Breast epithelium (tissue), 4 donors: ENCODE measurements at places on chromosomes 7 and 10. TPM values are rescaled to one million over a fixed set of nuclear protein-coding genes. Genes with fewer than 3 reads are reported as not detected.

The CYP26C1 gene
- not detected for total RNA-seq

- no peak overlapping the region for H3K27ac ChIP-seq
- H3K4me1 ChIP-seq, result no peaks in the 10 kb centered on the region
- H3K36me3 ChIP-seq, result no peaks in the 10 kb centered on the region
- no peak overlapping the region for H3K4me3 ChIP-seq
- H3K27me3 ChIP-seq, result no peaks in the 10 kb centered on the region
Observed at GRCh38 chr7:38168890-38169570, 9.0 kb upstream of the STARD3NL start.

The CAMK1D gene
- 5.2 TPM for total RNA-seq

The HMX3 gene
- total RNA-seq, result not detected

- H3K27me3 ChIP-seq, result no peaks in the 10 kb centered on the region
- H3K27ac ChIP-seq, result no peak overlapping the region
- H3K4me1 ChIP-seq, result no peaks in the 10 kb centered on the region
- no peak for DNase-seq
- no peaks in the 10 kb centered on the region for H3K36me3 ChIP-seq
Observed at GRCh38 chr10:116417821-116418220, 9.8 kb upstream of the PNLIPRP3 start.

- DNase-seq, result no peak
- no peaks in the 10 kb centered on the region for H3K4me1 ChIP-seq
- no peak overlapping the region for H3K27ac ChIP-seq
- H3K4me3 ChIP-seq, result no peak overlapping the region
Observed at GRCh38 chr7:135791543-135792362, 43.1 kb upstream of the FAM180A start.

- peaks cover 9% of the 10 kb centered on the region for H3K27me3 ChIP-seq
- H3K27ac ChIP-seq, result no peak overlapping the region
- no peaks in the 10 kb centered on the region for H3K36me3 ChIP-seq
- H3K4me1 ChIP-seq, result peaks cover 10% of the 10 kb centered on the region
- no peak overlapping the region for H3K4me3 ChIP-seq
- no peak for DNase-seq
Observed at GRCh38 chr10:132461103-132461682, 64.2 kb downstream of the PWWP2B start.

The SOSTDC1 gene
- total RNA-seq, result 11.6 TPM

DNA sequence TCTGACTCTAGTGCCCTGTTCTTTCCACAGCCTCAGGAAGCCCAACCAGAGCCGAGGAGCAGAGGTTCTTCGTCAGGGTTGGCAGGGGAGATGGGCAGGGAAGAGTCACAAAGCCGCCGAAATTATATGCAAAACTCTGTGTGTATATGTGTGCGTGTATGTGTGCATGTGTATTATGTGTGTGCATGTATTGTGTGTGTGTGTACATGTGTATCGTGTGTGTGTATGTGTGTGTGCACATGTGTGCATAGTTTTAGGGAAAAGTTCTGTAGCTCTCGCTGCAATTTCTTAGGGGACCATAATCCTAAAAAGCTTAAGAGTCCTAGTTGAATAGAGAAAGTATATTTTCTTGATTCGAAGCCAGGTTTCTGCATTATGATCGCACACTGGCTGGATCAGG, 17.0 kb downstream of the DNAJB12 start:
- no peaks in the 10 kb centered on the region for H3K27me3 ChIP-seq
- no peak for DNase-seq

The SMKR1 gene
- not detected for total RNA-seq

- no peak for DNase-seq
- no peaks in the 10 kb centered on the region for H3K36me3 ChIP-seq
- no peak overlapping the region for H3K4me3 ChIP-seq
- no peak overlapping the region for H3K27ac ChIP-seq
- H3K4me1 ChIP-seq, result no peaks in the 10 kb centered on the region
- no peaks in the 10 kb centered on the region for H3K27me3 ChIP-seq
Observed at GRCh38 chr10:178208-178607, 43.0 kb downstream of the ZMYND11 start.

GRCh38 chr7:148732862-148733261, 34.2 kb downstream of the CUL1 start:
- no peaks in the 10 kb centered on the region for H3K36me3 ChIP-seq
- DNase-seq, result no peak
- no peaks in the 10 kb centered on the region for H3K27me3 ChIP-seq
- no peak overlapping the region for H3K27ac ChIP-seq
